ENCODE measurements at places on chromosomes 3 and 15.

- no peak for DNase-seq
Observed at GRCh38 chr15:23890218-23890617, 203.1 kb upstream of the NDN start.

GRCh38 chr3:126870608-126871210, 112.2 kb upstream of the PLXNA1 start:
- no peak for DNase-seq

- DNase-seq: no peak
Observed at GRCh38 chr3:86960550-86960949, 30.4 kb downstream of the VGLL3 start.

- no peak for DNase-seq
Observed at GRCh38 chr3:45647148-45647619, 42.0 kb upstream of the SACM1L start.

DNA sequence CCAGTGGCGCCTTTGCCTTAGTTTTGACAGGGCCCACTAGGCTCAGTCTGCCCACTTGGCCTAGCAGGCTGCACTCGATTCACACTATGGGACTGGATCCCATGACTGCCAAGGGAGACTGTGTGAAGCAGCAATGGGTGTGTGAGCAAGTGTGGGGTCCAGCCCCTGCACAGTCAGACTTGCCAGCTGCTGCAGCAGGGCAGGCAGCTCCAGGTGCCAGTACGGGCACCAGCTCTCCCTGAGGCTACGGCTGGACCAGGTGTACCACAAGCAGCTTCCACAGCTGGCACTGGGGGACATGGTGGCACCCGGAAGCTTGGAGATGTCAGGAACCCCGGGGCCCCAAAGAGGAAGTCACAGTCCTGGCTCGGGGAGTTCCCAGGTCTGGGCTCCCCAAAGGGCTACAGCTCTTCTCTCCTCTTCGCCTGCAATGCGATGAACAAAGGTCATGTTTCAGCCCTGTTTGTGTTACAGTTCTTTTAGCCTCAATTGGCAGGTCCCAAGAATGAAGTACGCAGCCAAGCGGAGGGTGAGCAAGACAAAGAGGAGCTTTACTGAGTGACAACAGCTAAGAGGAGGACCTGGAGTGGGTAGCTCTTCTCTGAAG, 67.1 kb downstream of the PIK3CB start:
- DNase-seq: no peak

- DNase-seq: no peak
Observed at GRCh38 chr3:171967137-171967783, 72.1 kb upstream of the FNDC3B start.

GRCh38 chr3:63582943-63583500, 69.5 kb upstream of the SNTN start:
- no peak for DNase-seq

DNA sequence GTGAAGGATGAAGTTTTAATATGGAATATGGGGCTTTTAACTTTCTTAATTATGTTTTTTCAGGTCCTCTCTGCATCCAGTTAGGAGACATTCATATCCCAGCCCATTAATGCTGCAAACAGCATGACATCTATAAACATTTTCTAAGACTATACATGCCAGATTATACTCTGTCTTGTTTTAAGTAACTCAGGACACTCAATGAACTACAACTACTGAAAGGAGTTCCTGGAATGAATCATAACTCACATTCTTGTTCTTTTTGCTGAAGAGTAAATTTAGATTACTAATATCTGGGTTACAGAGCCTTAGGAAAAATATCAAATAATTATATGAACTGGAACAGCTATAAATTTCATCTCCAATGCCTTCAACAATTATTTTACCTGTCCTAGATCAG, 167.4 kb downstream of the STAG1 start:
- no peak for DNase-seq

- DNase-seq: peak; percentile 15
Observed at GRCh38 chr3:196431181-196432136, 768 bp downstream of the UBXN7 start.

DNA sequence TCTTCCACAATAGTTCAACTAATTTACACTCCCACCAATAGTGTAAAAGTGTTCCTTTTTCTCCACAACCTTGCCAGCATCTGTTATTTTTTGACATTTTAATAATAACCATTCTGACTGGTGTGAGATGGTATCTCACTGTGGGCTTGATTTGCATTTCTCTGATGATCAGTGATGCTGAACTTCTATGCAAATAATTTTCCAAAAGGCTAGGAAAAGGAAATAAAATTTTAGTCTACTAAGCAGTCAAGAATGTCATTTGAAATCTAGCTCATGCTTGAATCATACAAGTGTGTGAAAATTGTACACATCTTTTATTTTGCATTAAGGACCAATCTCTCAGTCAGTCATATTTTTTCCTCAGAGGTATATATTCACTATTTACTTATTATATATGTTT, 101.7 kb upstream of the UBP1 start:
- no peak for DNase-seq

GRCh38 chr3:58281069-58281468, 25.0 kb upstream of the RPP14 start:
- no peak for DNase-seq

GRCh38 chr3:85090495-85090894, 131.7 kb downstream of the CADM2 start:
- DNase-seq: no peak

DNA sequence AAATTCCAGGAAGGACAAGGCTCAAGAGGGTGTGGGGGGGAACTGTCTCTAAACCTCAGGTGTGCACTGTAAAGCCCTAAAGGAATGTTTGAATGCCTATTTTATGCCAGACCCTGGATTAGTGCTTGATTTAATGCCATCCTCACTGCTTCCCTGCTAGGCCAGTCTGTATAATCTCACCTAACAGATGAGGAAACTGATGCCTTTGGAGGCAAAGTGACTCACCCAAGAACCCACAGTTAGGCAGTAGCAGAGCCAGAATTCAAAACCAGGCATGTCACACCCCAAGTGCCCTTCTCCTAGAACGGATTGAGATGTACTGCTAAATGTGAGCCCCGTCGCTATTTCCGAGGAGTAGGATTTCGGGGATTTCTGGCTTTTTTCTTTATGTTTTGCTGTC, 7.8 kb downstream of the CAMK1 start:
- DNase-seq: no peak

GRCh38 chr3:134562055-134562454, 76.2 kb downstream of the CEP63 start:
- no peak for DNase-seq

GRCh38 chr15:41606997-41607396, 48.0 kb downstream of the TYRO3 start:
- DNase-seq: no peak

- DNase-seq: no peak
Observed at GRCh38 chr15:86236356-86237110, 156.9 kb downstream of the AGBL1 start.

- no peak for DNase-seq
Observed at GRCh38 chr3:166478356-166478755, 641.1 kb upstream of the BCHE start.

- DNase-seq: no peak
Observed at GRCh38 chr15:82936966-82937711, 15.4 kb downstream of the HOMER2 start.

DNA sequence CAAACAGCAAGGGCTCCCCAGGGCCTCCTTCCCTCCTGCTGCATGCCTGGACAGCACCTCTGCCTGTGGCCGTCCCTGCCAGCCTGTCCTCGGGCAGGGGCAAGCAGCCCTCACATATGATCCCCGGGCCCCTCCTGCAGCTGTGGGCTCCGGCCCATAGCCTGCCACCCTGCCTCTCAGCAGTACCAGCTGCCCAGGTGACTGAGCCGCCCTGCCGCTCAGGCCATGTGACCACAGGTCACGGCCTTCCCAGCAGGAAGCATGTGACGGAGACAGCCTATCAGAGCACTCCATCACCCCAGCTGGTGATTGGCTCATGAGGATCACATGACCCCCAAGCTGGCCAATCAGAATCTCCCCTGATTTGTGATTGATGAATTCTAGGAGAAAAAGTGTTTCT, 23.9 kb downstream of the ALDH1L1 start:
- DNase-seq: no peak

DNA sequence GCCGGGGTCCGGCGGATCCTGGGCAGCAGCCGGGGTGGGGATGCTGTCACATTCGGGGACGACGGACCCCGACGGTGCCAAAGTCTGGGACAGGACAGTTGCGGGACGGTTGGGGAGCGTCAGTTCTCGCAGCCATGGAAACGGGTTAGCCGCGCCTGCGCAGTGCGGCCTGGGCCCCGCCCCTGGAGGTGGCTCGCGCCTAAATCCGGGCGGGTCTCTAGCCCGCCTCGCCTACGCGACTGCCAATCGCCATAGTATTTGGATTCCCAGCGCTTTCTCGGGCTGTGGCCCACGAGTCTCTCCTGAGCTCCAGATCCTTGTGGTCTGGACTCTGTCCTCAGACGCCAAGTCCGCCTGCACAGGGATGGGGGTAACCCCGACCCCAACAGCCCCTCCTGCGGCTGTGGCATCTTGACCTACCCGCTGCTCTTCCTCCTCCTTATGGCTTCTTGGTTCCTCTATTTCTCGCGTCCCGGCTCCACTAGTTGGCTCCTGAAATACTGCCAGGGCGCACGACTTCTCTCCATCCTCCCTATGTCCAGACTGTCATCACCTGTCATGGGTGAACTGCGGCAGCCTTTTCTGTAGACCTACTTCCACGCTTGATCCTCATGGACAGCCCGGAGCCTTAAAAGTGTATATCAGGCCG, at the start of gene ZMYND10:
TSS of gene ZMYND10 (minus strand) at position 147 of the 649 bp plus-strand sequence. CDS start 153 bp downstream, outside the sequence.
- DNase-seq: peak; percentile 73

GRCh38 chr3:140736863-140737460, 59.1 kb downstream of the TRIM42 start:
- no peak for DNase-seq

- no peak for DNase-seq
Observed at GRCh38 chr15:69806287-69806915, 291.3 kb downstream of the TLE3 start.

DNA sequence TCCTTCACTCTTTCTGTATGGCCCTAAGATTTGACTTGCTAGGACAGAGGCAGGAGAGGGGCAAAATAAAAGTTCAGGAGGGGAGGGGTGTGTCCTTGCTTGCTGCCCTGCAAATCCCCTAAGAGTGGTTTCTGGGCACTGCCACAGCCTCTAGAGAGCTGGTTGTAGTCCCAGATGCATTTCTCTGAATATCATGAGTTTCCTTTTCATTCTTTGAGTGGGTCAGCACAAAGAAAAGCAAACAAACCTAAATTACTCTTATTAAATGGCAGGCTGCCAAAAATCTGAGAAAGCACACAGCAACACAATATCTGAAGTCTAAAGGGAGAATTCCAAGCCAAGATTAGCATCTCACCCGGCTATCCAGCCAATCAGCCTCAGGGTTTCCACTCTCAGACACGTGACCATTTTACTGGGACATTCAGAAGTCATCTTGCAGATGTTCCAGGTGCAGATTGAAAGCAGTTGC, 919.3 kb downstream of the TUSC7 start:
- no peak for DNase-seq

- no peak for DNase-seq
Observed at GRCh38 chr3:98731720-98732285, 31.3 kb upstream of the ST3GAL6 start.

- no peak for DNase-seq
Observed at GRCh38 chr15:100107606-100108225, 234.1 kb downstream of the ADAMTS17 start.

DNA sequence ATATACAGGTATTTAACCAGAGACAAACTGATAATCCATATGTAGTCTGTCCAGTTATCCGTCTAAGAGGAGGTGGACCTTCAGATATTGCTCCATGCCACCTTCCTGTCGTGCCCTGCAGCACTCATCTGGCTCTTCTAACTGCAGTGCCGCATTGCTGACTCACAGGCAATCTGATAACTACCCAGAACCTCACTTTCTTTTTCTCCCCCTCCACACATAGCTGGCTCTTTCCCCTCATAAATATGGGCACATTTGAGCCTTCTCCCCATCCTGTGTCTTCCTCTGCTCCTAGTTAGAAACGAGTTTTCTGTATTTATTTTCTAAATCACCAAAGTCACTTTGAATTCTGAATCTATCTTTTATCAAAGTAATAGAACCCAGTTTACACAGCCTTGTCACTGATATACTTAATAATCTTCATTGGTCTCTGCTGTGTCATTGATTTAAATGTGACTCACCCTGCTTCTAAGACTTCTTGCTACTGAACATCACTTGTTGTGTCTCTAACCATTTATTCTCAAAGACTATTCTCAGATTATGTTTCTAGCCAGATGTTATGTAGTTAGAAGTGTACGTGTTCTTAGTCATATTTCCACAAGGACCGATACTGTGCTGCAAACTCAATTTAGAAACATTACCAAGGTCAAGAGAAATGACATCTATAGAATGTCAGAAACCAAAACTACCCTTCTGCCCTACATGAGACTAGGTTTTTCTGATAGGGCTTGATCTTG, 17.4 kb upstream of the KCNMB2 start:
- DNase-seq: no peak

GRCh38 chr15:94028809-94029208, 202.6 kb upstream of the MCTP2 start:
- no peak for DNase-seq

DNA sequence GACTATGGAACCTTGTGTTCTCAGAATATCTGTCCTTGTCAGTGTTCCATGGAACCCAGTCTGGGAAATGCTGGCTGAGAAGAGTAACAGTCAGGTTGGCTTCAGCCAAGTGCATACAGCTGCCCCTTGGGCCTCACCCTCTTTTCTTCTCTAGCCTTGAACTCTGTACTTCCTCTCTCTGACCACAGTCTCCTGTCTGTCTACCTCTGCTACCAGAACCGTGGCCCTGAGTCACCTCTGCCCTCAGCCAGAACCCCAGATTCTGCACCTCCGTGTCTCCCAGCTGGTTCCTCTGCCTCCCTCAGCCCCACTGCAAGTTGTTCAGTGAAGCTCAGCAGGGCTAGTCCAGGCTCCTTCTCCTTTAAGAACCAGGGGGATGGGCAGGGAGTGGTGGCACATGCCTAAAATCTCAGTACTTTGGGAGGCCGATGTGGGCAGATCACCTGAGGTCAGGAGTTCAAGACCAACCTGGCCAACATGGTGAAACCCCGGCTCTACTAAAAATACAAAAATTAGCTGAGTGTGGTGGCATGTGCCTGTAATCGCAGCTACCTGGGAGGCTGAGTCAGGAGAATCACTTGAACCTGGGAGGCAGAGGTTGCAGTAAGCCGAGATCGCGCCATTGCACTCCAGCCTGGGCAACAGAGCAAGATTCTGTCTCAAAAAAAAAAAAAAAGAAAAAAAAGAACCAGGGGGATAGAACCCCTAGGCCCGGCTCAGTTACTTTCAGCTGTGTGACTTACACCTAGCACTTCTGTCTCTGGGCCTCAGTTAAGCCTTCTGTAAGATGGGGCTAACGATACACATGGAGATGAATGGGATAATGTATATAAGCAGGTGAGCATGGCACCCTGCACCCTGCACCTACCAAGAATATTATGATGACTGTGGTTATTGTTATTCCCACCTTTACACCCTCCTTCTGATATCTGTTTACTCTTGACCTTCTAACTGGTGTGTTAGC, 24.3 kb upstream of the TATDN2 start:
- DNase-seq: no peak

DNA sequence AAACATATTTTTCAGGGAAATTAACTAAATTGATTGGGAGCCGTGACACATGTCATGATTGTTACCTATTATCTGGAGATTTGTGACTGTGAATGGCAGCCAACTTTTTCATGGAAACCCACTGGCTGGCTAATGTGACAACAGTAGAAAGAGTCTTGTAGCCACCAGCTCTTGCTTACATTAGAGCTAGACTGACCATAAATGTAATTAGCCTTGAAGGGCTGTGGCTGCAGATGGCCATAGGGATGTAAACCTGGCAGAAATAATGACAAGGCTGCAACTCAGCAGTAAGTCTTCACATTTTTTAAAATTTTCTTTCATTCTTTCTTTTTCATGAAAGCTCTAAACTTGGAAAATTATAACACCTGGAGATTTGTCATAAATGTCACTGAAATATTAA, 168.2 kb upstream of the ROBO2 start:
- DNase-seq: no peak
